Right cardiac atrium (tissue), 5 donors: ENCODE measurements at places on chromosomes 16 and 17. TPM values are rescaled to one million over a fixed set of nuclear protein-coding genes. Genes with fewer than 3 reads are reported as not detected.

The NOMO2 gene
- total RNA-seq: 292 TPM

GRCh38 chr16:59596693-59597092 lies 862.6 kb upstream of the GOT2 start:
- DNase-seq: no peak

- no peak for DNase-seq
Observed at GRCh38 chr17:41467561-41467960, 375 bp upstream of the KRT32 start.

GRCh38 chr16:66578651-66579531 lies at the start of gene CMTM2:
CMTM2 (plus strand) TSS chr16:66579463; CDS start chr16:66579608, 145 bp downstream.
- peak; percentile 68 for DNase-seq

- no peak for DNase-seq
Observed at GRCh38 chr17:1533661-1534325, 17.4 kb upstream of the INPP5K start.

DNA sequence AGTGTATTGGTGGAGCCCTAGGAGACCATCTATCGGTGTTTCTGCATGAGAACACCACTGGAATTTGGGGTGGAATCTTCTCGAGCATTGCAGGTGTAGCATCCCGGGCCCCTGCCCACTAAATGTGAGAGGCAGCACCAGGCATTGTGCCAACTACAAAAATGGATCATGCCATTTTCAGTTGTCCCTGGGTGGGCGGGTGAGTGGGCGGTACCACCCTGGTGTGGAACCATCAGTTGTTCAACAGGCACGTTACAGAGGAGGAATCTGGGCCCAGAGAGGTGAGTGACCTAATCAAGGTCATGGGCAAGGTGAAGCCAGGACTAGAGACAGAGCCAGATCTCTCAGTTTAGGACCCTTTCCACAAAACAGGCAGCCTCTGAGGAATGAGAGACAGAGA lies 8.8 kb downstream of the PIPOX start:
- no peak for DNase-seq

DNA sequence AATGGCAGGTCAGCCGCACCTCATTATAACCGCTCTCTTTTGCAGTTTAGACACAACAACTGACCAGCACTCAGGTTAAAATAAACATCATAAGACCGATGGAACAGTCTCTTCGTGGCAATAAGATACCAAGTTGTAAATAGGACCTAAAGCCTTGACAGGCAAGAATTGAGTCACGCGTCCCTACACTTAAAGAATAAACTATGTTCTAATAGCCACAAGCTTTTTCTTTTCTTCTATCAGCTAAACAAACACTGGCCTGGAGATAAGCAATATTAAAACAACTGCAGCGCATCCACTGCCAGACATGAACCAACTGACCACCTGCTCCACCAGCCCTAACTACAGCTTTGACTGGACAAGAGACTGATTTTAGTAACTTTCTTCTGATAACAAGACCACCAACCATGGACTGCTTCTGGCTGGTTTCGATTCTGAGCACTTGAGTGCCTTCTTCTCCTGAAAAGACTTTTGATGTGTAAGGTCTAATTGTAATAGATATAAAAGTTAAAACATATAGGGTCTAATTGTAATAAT lies 17.5 kb downstream of the SLFN12L start:
- DNase-seq: no peak

The RGS11 gene
- 23.1 TPM for total RNA-seq

- no peak for DNase-seq
Observed at GRCh38 chr16:80080287-80080851, 460.4 kb upstream of the DYNLRB2 start.

DNA sequence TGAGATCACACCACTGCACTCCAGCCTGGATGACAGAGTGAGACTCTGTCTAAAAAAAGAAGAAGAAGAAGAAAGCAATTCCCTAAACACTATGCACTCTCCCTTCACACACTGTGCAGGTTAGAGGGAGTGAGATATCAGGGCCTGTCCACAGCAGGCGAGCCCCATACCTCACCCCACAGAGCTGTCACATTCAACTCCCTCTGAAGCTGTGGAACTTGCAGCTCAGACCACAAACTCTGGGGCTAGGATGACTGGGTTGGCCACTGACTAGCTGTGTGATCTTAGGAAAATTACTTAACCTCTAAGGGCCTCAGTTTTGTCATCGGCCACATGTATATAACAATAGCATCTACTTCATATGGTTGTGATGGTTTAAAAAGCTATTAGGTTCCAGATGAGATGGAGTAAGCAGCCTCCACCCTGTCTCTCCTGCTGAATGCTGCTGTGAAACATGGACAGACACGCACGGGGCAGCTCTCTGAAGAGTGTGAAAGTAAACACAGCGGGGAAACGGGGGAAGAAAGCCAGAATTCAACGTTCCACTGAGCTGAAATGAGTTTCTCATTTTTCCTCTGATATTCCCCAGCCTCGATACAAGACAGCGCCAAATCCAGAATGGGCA lies 13.6 kb upstream of the PYY start:
- no peak for DNase-seq

DNA sequence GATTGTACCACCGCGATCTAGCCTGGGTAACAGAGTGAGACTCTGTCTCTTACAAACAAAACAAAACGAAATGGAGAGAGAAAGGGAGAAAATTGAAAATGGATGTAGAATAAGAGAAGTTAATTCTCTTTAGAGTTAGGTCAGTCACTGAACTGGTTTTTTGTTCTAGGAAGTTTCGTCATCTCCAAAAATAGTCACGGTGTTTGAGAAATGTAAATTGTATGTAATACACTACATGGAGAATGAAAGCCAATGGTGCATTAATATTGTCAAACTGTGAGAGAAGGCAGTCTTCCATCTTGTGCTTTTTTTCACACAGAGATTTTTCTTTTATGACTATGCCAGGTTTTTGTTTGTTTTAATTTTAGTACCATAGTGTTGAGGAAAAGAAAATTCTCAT lies 145.9 kb downstream of the BCAS3 start:
- DNase-seq: no peak

DNA sequence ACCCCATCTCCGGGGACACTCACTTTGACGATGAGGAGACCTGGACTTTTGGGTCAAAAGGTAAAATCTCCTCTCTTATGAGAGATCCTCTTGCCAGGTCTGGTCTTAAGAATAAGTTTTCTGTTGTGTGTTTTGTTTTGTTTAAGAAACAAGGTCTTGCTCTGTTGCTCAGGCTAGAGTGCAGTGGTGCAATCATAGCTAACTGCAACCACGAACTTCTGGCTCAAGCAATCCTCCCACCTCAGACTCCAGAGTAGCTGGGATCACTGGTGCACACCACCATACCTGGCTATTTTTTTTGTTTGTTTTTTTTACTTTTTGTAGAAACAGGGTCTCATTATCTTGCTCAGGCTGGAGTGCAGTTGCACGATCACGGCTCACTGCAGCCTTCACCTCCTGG lies 4.1 kb downstream of the MMP25 start:
- no peak for DNase-seq

The RAB37 gene
- total RNA-seq: 1.3 TPM

DNA sequence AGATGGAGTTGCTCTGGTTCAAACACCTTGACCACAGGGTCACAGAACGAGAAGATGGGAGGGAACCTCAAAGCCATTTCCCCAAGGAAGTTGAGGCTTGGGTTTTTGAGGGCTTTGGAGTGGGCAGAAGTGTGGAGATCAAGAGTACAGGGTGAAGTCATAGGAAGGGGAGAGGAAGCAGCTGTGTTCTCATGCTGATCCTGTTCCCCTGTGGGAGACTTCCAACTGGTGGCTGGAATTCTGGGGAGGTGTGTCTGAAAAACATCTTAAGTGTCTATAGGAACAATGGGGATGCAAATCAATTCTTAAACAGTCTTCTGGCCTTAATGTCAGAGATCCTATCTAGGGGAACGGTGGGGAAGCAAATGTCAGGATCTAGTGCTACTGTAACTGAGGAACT lies 38.8 kb upstream of the HSBP1 start:
- no peak for DNase-seq

The OR1F1 gene
- total RNA-seq: not detected

The CPHXL2 gene
- not detected for total RNA-seq

DNA sequence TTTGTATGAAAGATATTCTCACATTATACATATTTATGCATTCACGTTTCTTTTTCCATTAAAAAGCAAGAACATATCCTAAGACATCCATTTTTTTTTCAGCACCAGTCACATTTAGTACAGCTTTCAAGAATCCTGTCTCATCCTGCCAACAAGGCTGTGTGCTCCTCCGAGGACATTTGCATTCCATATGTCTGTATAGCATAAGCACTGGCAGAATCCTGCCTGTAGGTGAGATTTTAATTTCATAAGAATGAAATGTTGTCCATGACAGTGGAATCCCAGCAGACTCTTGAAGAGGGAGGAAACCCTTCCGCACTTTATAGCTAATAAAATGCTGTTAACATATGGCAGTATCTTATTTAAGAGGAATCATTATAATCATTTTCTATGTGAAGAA lies 2.9 kb upstream of the PMP22 start:
- DNase-seq: no peak

- no peak for DNase-seq
Observed at GRCh38 chr17:36665417-36665816, 64.0 kb downstream of the MRM1 start.

DNA sequence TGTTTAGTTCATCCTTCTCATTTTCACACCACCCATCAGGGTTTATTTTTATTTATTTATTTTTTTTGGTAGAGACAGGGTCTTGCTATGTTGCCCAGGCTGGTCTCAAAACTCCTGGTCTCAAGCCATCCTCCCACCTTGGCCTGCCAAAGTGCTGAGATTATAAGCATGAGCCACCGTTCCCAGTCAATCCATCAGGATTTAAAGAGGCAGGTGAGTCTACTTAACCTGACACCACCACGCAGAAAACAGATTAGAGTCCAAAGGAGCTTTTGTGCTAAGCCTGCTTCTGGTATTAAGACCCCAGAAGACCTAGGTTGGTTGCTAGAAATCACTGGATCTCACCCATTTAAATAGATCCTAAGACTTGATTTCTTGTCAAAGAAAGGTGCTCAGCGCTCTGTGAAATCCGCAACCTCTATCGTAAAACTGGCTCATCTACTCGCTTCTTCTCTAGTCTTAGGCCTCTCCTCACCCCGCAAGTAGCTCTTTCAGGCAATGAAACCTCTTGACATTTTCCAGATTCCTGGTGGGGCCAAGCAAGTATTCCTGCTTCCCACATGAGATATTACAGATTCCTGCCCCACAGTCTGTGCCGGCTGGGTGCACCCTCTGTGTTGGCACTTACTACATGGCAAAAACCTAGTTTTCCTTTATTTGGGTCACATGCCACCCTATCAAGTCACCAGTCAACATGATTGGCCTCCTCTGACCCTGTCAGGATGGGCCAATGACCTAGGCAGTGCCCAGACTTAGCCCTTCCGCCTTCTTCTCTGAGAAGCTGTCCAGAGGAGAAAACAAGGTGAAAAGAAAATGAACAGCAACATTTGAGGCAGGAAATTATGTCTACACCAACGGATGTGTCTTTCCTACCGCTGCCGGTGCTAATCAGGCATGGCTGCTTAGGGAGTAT lies 9.0 kb downstream of the PITPNA start:
- no peak for DNase-seq

GRCh38 chr16:27852681-27853080 lies 210.8 kb downstream of the GSG1L start:
- no peak for DNase-seq

DNA sequence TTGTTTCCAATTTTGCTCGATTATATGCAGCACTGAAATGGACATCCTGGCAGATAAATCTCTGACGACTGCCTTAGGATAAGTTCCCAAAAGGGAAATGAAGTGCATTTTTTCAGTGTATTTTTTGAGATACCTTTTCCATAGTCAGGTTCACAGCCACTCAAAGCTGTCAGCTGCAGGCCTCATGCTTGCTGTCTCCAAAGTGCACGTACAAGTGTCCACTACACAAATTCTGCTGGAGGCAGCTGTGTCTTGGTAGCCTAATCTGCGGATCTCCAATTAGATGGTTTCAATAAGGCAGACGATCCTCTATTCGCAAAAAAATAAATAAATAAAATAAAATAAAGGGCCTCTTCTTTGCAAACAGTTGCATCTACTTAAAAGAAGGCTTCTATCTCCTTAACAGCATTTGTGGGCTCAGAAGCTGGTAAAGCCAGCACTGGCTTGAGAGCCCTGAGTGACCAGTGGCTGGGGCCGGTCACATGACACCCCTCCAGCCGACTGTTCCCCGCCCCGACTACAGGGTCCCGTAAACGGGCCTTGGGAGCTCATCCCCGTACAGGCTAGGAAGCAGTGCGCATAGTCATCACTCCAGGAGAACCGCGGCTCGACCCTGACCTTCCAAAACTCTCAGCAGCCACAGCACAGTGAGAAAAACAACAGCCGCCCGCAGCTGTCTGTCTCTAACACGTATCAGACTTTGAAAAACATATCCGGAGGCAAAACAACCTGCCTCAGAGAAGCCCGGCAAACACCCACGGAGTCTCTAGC lies 18.8 kb downstream of the RPH3AL start:
- peak; percentile 91 for DNase-seq

DNA sequence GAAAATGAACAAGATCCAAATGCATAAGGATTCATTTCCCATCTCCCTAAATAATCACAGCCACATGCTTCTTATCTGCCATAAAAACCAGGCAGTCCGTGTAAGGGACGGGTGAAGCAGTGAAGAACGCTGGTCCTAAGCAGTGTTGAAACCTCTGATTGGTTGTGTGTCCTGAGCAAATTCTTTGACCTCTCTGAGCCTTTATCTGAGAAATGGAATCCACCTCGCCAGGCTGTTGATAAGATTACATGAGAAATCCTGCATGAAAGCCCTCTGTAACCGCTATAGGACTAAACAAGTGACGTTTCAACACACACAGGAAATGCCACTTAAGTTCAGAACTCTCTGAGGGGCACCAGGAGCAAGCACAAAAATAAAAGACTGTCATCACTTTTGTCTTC lies 26.8 kb downstream of the GAS7 start:
- no peak for DNase-seq

The MYH11 gene
- 128 TPM for total RNA-seq

DNA sequence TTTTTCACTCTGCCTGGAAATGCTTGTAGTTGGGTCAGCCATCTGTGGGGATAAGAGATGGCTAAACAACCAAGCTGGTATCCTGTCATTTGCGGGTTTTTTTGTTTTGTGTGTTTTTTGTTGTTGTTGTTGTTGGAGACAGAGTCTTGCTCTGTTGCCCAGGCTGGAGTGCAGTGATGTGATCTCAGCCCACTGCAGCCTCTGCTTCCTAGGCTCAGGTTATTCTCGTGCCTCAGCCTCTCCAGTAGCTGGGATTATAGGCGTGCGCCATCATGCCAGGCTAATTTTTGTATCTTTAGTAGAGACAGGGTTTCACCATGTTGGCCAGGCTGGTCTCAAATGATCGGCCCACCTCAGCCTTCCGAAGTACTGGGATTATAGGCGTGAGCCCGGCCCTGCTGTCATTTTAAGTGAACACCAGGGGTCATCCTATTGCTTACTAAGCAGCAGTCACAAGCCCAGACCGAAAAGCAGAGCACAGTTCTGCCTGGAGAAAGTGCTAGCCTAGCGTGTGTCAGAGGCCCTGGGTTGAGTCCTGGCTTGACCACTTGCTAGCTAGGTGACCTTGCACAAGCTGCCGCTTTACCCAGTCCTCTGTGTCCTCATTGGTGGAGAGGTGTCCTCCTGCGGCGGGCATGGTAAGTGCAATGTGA lies 4.6 kb downstream of the SMCR8 start:
- DNase-seq: no peak

GRCh38 chr17:962670-963069 lies 16.9 kb downstream of the NXN start:
- no peak for DNase-seq

The IL21R gene
- total RNA-seq: 0.81 TPM

GRCh38 chr17:17837966-17838962 lies 1.5 kb upstream of the SREBF1 start:
- DNase-seq: peak; percentile 73
